ENCODE measurements at places on chromosomes 2 and 18.

DNA sequence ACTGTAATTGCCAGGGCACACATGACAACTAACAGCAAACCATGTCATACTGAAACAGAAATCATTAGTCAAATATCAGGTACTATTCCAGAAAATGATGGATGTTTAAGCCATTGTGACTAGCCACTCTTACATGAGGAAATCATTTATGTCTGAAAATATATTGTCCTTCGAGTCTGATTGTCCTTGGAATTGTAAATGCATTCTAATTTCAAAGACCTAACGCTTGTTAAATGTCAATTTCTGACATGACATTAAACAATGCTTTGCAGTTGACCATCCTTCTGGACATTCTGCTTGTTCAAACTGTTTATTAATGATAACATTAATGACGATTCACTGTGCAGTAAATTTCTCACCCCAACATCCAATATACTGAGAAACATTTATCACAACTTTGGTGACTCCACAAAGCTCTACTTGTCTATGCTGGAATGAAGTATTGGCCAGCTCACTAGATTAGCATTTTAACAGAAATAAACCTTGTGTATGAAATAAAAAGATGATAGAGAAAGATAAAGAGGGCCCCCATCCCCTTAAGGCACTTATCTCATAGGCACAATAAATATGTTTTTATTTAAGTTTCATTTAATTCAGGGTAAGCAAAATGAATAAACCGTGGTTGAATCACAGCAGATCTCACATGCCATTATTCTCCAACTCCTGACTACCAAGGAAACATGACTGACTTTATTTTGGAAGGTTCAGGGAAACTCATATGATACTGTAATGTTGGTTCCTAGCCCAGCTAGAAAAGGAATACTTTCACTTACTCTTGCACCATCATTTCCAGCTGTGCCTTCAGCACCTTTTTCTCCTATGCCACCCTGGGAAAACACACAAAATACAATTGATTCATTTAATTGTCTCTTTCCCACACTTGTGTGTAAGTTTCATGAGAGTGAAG lies 82.3 kb downstream of the COL3A1 start:
- no peak for DNase-seq

DNA sequence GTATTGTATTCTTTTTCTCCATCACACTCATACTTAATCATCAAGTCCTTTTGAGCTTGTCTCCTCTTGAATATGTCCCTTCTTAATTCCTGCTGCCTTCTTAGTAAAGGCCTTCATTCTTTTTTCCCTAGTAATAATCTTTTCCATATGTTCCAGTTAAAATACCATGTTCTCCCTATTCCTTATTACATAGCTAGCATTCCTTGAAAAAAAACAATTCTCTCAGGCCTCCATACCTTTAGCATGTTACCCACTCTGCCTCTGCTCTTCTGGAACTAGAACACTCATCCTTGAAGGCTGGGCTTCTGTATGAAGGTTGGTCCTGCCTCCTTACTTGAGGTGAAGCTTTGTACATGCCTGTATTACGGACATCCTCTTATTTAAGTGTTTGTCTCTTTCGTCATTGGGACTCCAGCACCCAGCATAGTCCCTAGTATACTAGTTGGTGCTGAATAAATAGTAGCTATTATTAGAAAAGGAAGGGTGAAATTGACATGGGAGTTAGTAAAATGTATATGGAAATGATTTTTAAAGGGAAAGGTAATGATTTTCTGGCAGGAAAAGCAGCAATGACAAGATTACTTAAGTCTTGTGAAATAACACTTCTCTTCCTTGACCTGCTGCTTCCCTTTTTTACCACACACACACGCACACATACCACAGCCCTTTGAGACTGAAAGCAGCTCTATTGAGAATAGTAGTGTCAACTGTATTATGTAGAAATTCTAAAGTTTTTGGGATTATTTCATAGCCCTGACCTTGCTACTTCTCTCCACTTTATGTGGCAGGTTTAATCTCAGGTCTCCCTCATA lies 45.6 kb downstream of the REL start:
- DNase-seq = no peak

GRCh38 chr2:70687461-70687795 lies 80.6 kb downstream of the ADD2 start:
- DNase-seq = no peak

DNA sequence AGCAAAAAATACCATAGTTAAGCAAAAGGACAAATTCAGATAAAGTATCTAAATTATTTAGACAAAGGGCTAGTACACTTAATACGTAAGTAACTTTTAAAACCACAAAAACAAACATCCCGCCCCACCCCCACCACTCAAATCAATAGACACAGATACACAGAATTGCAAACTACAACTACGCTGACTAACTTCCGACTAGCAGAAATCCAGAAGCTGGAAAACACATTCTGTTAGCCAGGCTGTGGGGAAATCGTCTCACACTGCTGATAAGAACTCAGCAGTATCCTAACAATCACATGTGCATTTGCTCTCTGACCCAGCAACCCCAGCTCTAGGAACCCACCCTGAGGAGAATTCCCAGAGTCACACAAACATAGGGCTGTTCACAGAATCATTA lies 16.6 kb downstream of the FAM168B start:
- DNase-seq = no peak

- DNase-seq = no peak
These were observed 263.2 kb downstream of the CYP26B1 start for GRCh38 chr2:71884303-71885042.

DNA sequence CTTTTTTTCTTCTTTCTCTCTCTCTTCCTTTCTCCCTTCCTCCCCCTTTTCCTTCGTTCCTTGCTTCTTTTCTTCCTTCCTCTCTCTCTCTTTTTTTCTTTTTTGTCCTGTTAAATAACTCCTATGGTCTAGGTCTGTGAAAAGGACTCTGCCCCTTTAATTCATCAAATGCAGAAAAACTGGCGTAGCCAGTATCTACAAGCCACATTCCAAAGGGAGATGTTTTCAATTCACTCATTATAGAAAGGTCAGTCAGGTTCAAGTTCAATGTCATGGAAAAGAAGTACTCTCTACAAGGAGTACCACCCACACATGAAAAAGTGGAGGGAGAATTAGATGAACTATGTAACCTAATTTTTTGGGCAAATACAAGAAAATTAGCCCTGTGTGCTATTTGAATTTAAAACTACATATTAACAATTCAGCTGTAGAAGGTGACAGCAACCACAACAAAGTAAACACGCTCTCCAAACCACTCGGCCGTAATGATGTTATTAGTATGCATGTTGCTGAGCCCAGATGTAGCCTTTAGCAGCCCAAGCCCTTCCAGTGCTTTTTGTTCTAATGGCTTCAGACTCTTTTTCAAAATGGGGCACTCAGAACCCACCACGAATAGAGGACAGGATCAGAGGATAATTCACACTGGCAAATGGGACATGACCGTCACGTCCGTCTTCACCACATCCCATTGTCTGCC lies 735.4 kb upstream of the FANCL start:
- no peak for DNase-seq

DNA sequence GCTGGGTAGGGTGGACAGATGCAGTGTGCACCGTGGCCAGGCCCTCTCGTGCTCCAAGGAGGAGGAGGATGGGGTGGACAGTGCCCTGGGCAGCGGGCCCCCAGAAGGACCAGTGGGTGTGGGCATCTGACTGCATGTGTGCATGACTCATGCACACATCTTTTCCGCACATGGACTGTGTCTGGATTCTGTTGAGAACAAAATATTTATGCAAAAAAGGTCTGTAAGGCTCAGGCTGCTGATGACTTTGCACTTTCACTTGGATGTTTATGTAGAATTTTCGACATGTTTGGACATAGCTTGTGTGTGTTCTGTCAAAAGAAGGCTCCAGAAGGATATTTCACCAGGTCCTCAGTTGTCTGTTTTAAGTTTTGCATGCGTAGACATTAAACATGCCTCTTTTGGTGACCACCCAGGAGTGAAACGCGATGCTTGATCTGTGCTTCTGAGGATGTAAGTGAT lies 45.6 kb downstream of the MTCL1 start:
- no peak for DNase-seq

- DNase-seq = no peak
These were observed 142.7 kb upstream of the GCFC2 start for GRCh38 chr2:75853436-75853835.

DNA sequence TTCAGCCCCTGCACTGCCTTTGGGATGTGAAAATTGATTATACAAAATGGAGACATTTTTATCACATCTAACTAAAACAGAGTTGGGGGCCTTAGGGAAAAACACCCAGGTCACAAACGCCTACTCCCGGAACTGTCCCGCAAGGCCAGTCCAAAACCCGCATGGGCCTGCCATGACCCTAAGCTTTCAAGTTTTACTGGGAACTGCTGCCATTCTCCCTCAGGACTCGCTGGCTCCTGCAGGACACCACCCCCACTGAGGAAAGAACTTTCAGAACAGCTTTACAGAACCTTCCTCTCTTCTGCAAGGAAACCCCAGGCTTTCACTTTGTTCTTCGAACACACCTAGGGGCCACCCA lies 320.4 kb upstream of the HS6ST1 start:
- no peak for DNase-seq

DNA sequence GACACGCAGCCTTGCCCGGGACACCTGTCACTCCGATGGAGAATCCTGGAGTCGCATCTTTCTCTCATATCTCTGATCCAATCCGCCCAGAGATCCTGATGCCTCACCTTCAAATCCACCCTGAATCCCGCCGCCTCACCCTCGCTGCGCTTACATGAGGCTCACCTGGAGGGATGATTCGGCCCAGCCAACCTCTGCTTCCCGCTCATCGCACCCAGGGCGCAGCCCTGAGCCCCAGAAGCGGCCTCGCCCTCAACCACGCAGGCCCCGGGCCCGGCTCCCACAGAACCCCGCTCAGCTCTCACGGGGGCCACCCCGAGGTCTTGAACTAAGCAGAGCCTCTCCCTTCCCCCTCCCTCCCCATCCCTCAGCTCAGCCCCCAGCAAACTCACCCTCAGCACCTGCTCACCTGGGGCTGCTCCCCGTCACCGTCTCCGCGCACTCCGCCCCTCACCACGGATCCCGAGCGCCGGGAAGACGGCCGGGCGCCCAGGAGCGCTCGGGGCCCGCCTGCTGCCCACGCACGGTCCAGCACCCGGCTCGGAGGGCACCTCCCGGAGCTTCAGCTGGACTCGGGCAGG lies 160.0 kb downstream of the NDUFA10 start:
- no peak for DNase-seq

DNA sequence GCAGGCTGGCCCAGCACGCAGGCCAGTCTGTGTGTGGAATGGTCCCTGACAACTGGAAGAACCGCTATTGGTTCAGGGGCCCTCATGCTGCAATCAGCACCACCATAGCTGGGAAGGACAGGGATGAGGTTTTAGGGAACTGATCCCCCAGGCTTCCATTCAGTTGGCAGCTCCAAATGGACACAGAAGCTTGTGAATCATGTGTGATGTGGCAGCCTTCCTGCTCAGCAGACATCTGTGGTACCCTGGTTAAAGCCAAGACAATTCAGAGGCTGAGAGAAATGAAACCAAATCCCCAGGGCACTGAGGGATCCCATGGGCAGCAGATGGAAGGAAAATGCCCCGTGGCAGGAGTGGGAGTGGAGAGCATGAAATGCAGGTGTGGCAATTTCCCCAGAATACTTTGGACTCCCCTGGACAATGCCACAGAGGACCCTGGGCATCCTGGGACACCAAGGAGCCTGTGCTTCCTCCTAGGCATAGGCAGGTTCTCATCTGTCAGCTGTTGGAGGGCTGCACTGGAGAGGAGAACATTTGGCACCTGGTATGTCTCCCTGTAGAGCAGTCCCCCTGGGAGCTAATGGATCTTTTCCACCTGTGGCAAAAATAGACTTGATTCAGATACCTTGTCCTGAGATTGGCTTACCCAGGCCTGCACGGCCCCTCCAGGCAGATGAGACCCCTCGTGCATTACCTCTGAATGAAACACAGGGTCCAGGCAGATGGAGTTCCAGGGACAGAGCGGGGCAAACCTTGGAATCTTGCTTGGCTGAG lies 162.2 kb upstream of the BCL2L11 start:
- DNase-seq = no peak

DNA sequence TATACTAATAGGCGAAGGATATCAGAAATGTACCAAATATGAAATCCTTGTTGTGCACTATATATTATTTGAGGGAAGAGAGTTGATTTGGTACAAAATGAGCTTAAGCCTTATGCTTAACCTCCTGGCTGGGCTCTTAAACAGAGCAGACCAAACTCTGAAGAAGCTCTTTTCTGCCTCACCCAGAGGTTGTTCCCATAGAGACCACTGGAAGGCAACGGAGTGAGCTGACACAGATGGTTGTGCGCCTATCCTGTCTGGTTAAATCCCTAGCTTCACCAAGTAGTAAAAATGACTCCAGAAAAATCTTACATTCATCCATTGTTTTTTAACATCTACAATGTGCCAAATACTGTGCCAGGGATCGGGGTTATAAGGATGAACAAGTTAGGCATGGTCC lies 55.9 kb upstream of the NOL4 start:
- DNase-seq = no peak

- no peak for DNase-seq
These were observed 102.2 kb upstream of the XPO1 start for GRCh38 chr2:61640406-61640805.

DNA sequence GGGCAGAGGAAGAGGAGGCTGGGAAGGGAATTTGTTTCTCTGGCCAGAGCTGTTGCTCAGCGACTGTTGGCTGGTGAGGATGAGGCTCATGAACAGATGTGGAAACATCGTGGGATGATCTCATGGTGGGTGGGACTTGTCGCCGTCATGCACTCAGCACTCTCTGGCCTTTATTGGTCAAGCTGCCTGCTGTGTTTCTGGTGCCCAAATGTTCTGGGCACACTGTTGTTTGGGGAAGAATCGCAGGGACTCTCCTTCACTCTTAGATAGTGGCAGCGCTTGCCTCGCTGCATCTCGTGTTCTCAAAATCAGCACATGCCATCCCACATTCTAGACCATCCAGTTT lies 145.6 kb downstream of the AGAP1 start:
- DNase-seq = no peak

GRCh38 chr2:172342078-172342477 lies 85.3 kb upstream of the ITGA6 start:
- DNase-seq = no peak

DNA sequence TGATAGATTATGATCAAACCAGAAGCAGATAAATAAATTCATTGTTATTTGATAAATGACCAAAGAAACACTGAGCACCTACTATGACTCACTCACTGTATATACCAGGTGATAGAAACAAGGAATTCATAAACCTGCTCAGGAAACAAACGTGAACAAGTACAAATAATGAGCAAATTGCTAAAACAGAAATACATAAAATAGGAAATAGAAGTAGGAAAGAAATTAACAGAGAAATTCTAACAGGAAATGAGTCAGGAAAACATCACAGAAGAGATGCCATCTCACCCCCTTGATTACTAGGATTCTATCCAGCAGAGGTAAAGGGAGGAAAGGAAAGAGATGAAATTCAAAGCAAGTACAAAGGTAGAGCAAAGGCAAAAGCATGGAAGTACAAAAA lies 31.3 kb downstream of the EXOC6B start:
- no peak for DNase-seq

- no peak for DNase-seq
These were observed 72.2 kb upstream of the MEIS1 start for GRCh38 chr2:66362701-66363100.

GRCh38 chr2:237888389-237888788 lies 29.0 kb downstream of the RAMP1 start:
- no peak for DNase-seq

- DNase-seq = no peak
These were observed 18.8 kb downstream of the COA5 start for GRCh38 chr2:98589489-98589888.

Data from T-helper 1 cell (primary cell).